ENCODE measurements at places on chromosomes 4 and X.

DNA sequence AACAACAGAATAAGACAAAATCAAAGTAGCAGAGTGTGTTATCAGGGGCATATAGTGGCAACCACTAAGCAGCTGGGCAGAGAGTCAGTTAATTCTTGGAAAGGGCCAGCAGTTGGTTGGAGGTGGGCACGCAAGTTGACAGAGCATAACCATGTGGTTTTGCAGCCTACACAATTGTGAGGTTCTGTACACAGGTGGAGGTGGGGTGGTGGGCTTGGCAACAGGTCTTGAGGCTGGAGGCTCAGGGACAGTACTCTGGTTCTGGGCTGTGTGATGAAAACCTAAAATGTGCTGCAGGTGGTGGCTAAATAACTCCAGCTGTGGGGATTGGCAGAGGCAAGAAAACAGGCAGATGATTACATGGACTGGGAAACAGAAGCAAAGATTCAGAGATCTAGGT lies 1112.7 kb downstream of the PDHA2 start:
- no peak for DNase-seq

DNA sequence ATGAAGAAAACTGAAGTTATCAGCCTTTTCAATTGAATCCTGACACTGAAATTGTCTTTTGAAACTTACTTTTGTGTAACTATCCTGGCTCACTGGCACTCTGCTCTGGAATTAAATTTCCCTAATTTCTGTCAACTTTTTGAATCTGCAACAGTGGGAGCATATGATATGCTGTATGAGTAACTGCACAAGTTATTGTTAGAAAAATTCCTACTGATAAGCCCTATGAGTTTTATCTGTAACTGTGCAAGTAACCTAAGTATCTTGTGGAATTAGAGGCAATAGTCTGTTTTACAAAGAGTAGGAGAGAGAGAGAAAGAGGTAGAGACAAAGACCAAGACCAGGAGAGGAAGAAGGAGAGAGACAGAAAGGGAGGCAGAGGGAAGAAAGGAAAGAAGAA lies 9.2 kb upstream of the HPGD start:
- DNase-seq, result no peak

DNA sequence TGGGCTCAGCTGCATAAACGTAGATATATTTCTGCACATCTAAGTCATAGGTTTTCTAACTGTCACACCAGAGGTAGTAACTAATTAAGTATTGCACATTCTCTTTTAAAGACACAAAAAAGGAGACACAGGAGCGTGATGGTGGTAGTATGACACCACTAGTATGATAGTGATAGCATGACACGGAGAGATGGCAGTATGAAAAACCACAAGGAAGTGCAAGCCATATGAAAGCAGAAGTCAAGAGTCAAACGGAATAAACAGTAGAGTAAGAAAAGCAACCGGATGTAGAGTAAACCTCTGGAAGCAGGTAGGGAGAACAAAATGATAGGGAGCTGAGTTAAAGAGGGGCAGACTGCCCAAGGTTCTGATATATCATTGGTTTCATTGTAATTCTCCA lies 382.2 kb upstream of the INTU start:
- DNase-seq, result no peak

DNA sequence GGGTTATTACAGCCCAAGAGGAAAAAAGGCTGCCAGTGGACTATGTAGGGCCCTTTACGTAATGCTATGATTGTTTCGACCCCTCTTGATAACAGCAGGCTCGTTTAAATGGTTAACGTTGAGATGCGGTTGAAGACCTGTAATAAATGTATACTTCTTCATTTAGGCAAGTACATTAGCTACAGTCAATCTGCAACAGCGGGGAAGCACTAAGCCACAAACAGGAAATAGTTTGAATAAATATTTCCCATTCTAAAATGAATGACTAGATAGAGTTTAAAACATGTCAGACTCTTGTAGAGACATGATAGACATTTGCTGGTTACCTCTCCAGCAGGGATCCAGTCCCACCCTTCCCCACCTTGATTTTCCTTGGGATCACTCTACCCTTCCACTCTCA lies 38.1 kb upstream of the STIM2 start:
- no peak for DNase-seq

GRCh38 chrX:154354516-154354915 lies 19.9 kb downstream of the FLNA start:
- DNase-seq, result no peak

- no peak for DNase-seq
Measured at GRCh38 chr4:130043732-130044160, 947.8 kb downstream of the C4orf33 start.

DNA sequence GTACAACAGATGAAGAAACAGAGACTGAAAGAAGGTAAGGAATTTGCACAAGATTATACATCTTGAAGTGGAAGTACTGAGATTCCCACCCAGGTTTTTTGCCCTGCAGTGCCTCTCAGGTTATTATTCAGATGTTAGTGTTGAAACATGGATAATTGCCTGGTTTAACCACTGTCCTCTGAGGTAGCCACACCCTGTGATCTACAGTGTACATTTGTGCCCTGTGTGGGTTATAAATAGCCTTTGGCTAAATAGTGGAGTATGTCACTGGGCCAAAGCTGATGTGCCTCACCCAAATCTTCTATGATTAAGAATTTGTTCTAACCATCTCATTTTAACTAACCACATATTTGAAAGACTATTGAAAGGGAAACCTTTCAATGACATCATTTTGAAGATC lies 5.4 kb upstream of the ASB5 start:
- no peak for DNase-seq

- no peak for DNase-seq
Measured at GRCh38 chr4:154490234-154490582, 1.4 kb downstream of the DCHS2 start.

DNA sequence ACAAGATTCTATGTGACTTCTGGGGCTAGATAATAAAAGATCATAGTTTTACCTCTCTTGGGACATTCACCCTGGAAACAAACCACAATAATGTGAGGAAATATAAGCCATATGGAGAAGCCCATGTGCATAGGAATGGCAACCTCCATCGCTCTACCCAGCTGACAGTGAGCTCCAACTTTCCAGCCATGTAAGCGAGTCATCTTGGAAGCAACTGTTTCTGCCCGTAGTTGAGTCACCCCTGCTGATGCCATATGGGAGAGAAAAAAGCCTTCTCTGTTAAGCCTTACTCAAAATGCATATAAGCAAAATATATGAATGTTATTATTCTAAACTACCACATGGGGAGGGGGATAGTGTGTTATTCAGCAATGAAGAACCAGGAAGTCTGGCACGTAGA lies 31.4 kb upstream of the RELL1 start:
- DNase-seq, result no peak

- no peak for DNase-seq
Measured at GRCh38 chr4:169968999-169969398, 57.2 kb downstream of the MFAP3L start.

DNA sequence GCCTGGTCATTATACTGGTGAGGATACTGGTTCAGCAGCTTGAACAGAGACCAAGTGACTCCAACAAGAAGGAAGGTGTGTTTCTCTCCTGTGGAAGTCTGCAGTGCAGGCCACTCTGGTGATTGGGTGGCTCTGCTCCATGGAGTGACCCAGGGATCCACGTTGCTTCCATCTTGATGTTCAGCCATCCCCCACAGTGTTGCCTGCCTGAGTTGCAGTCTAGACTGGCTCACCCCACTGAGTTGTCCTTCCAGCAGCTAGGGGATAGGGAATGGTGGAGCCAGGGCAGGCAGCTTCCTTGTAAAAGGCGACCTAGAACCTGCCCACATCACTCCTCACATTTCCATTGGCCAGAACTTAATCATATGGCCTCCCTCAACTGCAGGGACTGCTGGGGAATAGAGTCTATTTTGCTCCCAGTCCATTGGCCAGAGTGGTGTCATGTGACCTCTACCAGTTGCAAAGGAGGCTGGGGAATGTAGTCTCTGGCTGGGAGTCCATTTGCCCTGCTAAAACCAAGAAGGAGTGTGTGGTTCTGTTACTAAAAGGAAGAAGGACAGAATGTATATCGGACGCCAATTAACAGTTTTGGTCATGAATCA lies 8.0 kb downstream of the MAN2B2 start:
- no peak for DNase-seq

- DNase-seq, result no peak
Measured at GRCh38 chr4:92210906-92211305, 92.9 kb upstream of the GRID2 start.

- no peak for DNase-seq
Measured at GRCh38 chr4:111924696-111925095, 220.6 kb upstream of the FAM241A start.

DNA sequence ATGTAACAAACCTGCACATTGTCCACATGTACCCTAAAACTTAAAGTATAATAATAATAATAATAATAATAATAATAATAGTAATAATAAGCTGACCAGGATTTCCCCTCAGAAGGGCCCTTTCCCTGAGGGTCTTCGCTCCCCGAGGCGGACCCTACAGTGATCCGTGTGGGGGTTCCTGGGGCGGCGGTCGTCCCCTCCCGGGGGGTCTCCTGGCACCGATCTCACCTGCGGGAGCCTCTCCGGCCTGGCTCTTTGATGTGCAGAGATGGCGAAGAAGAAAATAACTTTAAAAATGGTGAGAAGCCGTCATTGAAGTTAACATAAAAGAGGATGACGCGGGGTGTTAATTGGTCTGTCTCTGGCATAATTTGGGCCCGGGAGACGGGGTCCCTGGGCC lies 48.2 kb upstream of the PPP2R3B start:
- no peak for DNase-seq

DNA sequence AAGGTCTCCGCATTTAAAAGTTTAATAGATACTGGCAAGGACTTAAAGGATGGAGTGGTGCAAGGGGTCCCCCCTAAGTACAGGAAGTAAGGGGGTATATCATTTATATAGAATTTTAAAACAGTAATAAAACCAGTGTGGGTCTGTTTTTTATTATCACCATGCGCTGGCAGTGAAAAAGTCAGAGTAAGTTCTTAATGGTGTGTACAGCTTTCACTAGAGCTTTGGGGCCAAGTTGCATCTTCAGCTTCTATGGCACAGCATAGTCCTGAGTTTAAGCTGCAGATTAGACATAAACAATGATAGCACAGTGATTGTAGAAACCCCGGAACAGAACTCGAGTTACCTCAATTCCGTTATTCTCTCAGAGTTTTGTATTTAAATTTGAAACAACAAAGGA lies 27.6 kb downstream of the RHOH start:
- no peak for DNase-seq

- DNase-seq, result no peak
Measured at GRCh38 chr4:139299536-139299935, 1.8 kb upstream of the NAA15 start.

GRCh38 chrX:20325786-20326388 lies 59.2 kb upstream of the RPS6KA3 start:
- no peak for DNase-seq

DNA sequence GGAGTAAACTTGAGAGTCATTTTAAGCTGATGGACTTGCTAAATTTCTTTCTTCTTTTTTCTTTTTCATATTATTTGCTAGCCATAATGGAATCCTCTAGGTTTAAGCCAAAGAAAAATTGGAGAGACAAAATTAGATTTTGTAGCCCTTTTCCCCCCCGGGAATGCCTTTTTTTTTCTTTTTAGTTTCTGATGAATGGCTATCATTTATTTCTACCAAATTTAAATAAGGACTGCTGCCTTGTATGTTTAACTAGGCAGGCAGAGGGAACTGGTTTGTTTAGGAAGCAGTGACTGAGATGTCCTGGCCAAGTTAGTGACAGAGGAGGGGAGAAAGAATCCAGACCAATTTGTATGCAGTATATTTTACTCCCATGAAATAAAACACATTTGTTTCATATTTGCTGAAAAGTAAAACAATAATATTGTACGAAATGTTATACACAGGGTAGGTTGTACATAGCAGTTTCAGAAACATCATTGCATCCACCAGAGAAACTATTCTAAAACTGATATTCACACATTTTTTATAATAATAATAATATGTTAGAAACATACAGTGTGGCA lies 5.7 kb downstream of the PITX2 start:
- DNase-seq, result no peak

DNA sequence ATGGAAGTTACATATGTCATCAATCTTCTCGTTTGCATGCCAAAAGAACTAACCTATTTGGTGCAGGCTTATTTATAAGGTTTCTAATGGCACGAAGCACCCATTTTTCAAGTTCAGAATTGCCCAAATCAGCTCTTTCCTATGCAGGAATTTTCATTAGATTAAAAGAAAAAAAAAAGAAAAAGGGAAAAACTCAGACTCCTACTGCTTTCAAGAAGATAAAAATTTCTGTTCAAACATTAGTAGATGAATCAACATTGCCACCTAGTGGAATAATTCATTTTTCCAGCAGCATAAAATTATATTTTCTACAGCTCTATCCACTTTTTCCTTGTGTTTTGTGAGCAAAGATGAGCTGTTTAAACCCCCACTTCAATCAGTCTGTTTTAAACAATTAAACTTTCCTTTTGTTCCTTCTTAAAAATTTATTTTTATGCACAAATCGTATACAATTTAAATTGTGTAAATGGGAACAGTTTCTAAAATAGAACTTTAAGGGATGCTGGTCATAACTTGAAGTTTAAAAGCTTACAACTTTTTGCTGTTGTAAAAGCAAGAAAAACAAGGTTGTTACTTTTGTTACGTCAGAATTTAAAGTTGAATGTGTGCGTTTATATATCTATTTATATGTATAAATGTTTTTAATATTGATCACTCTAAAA lies 309.9 kb downstream of the ARAP2 start:
- DNase-seq, result peak; percentile 32

DNA sequence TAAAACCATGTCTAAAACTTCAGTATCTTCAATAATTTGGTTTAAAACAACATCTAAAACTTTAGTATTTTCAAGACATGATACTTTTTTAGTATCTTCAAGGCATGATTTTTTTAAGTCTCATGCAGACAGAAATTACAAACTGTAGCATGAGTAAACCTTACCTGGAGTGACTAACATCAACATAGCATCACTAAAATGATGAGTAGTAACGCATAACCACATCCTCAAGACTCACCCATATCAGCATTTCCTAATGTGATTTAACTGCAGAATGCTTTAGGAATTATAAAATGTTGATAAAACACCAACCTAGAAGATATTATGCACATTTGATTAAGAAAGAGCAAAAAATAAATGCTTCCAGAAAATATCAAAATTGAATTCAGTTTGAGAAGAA lies 19.7 kb upstream of the EDNRA start:
- DNase-seq, result no peak
